ENCODE measurements at places on chromosomes 5 and 9.

DNA sequence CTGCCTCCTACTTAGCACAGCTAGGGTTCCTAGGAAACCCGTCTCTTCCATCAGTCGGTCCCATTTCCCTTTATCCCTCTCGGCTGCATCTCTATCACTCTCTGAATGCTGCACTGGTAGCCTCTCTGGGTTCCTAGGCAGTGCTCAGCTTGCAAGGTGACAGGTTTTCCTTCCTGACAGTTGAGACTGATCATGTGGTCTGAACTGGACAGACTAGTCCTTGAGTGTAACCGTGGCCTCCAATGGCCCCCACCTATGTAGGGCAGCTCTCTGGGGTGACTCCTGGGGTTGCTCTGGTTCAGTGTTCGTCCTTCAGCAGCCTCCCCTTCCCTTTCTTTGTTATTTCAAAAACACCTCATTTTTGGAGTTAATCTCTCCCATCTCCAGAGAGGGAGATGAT, 3.8 kb downstream of the TMEM8B start:
- DNase-seq, result no peak

GRCh38 chr5:142871363-142872193, 101.4 kb downstream of the ARHGAP26 start:
- no peak for DNase-seq

DNA sequence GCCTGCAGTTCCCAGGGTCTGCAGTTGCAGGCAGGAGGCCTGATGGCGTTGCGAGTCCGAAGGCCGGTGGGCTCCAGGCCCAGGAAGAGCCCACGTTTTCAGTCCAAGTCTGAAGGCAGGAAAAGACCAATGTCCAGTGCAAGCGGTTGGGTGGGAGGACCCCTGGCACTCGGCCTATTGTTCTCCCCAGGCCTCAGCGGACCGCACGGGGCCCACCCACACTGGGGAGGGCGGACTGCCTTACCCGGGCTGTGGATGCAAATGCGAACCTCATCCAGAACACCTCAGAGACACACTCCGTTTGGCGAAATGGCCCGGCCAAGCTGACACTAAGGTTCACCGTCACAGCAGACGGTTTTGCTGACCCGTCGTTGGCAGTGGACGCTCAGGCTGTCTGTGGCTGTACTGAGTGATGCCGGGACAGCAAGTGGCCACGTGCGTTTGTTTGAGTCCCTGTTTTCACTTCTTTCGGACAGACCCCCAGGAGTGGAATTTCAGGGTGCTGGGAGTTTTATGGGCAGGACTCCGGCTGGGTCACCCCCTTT, 10.2 kb upstream of the SEC16A start:
- DNase-seq, result no peak

GRCh38 chr9:79268806-79269205, 303.0 kb upstream of the TLE4 start:
- no peak for DNase-seq

DNA sequence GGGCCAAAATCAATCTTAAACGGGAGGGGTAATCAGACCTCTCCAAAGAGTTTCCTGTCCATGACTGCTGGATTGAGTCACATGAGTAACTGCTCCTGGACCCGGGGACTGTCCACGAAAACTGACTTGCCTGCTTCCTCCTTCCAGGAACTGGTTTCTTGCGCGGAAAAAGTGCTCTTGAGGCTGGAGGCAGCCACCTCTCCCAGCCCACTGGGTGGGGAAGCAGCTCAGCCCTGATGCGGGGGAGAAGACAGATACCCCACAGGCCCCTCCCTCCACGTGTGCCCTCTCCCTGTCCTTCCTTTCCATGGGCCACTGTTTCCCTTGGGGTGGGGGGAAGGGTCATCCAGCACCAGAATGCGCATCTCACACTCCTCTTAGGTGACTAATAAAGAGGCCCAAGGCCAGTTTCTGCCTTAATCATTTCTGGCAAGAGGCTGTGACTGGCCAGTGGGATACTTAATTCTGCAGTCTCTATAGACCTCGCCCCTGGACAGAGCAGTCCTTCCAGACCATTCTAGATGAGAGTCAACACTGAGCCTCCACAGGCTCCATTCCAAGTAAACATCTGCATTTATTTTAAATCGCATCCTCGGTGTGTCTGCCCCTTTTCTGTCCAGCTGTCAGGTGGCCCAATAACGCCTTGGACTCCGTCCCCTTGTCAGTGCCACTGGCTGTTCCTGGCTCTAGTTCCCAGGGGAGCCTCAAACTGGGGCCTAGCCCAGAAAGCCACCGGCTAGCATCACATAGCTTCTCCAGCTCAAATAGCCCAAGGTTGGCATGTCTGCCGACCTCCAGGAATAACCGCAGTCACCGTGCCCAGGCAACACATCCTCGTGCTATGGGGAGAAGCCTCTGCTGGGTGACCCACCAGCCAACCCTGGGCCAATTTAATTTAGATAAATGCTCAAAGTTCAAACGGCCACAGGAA, 12.0 kb downstream of the REXO4 start:
- DNase-seq, result no peak

DNA sequence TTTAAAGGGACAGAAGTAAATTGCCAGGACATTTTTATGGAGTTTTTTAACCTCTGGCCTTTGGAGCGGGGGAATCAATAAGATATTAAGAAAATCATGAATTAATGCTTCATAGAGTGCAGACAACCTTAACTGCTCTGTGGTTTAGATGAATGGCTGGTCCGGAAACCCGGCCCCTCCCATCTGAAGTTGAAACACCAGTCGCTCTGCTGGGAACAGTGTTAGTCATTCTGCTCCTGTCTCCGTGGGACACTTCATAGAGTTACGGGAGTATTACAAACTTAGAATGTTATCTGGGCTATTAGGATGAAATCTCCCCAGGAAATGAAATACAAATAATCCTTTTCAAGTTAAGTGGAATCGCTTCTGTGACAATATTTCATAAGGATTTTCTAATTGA, 110.1 kb upstream of the IRX2 start:
- DNase-seq, result no peak

DNA sequence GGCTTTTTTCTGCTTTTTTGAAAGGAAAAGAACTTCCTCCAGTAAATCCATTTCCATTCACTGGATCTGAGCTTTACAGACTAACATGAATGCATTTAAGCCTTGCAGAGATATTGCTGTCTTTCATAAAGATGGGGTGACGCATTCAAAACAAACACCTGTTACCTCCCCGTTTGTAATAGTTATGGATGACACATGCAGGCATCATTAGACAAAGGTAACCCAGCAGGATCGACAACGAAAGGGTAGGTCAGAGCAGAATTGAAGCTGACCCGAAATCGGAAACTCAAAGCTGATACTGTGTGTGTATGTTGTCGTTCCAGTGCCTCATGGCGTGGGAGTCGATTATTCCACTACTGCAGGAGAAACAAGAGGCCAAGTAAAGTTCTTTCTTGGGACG, 22.2 kb downstream of the SLC46A2 start:
- no peak for DNase-seq

GRCh38 chr5:124743602-124744169, 2.8 kb downstream of the ZNF608 start:
- DNase-seq, result no peak

DNA sequence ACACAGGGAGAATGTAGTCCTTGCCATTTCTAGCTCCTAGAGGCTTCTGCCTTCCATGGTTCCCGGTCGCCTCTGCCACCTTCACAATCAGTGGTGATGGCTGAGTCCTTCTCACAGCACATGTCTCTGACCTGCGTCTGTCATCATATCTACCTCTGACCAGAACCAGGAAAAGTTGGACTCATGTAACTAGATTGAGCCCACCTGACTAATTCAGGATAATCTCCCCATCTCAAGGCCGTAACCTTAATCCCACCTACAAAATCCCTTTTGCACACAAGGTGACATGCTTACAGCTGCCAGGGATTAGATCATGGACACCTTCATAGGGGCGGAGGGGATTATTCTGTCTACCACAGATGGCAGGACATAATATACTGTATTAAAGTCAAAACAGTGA, 375.6 kb downstream of the ICE1 start:
- no peak for DNase-seq

DNA sequence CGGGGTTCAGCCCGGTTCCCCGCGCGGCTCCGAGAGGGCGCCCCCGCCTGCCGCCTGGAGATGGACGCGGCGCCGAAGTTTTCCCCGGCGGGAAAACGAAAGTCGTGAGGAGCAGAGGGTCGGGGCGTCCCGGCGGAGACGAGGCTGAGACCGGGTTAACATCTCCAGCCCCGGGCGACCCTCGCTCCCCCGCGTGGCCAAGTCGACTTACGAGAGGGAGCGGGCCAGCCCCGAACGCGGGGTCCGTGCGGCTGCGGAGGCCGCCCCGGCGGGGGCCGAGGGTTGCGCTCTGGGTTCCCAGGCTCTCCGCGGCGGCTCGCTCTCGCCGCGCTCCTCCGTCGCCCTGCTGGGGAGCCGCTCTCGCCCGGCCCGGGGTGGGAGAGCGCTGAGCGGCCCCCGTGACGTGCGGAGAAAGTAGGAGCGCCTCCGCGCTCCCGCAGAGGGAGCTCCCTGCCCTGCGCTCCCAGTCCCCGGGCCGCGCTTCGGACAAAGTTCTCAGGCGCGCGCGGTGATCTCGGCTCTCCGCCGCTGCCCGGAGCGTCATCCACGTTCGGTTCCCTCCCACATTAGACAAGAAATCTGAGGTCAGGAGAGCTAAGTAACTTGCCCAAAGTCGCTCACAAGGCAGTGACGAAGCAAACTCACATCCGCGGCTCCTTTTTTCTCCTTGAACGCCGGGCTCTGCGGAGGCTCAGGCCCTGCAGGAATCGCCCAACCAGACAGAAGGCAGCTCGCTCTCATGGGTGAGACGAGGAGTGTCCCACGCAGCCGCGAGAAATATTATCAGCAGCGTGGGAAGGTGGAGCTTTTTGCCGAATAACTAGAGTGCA, 1.2 kb upstream of the GCNT4 start:
- DNase-seq, result peak; percentile 42

- no peak for DNase-seq
These were observed 1.2 kb downstream of the SEMA4D start for GRCh38 chr9:89496645-89497256.

- DNase-seq, result no peak
These were observed 461.4 kb upstream of the ST8SIA4 start for GRCh38 chr5:101364469-101364868.

- no peak for DNase-seq
These were observed 36.1 kb downstream of the CAAP1 start for GRCh38 chr9:26856413-26857032.

DNA sequence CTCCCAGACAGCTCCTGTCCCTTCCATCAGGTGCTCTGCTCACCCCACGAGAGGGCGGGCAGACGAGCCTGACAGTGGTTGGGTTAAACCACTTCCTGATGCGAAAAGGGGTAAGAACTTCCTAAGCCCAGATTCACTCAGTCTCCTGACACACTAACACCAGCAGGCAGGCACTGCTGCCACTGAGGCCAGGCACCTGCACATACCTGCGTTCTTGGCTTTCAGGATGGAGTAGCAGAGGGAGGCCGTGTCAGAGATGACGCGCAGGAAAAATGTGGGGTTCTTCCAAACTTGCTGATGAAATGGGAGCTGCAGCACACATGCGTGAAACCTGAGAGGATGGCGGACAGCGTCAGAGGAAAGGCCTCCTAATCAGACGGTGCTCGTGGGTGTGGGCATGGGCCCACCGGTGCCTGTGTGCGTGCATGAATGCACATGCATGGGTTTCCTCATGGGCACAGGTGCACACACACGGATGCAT, 29.9 kb downstream of the SLC6A18 start:
- peak; percentile 15 for DNase-seq

- no peak for DNase-seq
These were observed 3.2 kb downstream of the ZNF366 start for GRCh38 chr5:72503888-72504491.

DNA sequence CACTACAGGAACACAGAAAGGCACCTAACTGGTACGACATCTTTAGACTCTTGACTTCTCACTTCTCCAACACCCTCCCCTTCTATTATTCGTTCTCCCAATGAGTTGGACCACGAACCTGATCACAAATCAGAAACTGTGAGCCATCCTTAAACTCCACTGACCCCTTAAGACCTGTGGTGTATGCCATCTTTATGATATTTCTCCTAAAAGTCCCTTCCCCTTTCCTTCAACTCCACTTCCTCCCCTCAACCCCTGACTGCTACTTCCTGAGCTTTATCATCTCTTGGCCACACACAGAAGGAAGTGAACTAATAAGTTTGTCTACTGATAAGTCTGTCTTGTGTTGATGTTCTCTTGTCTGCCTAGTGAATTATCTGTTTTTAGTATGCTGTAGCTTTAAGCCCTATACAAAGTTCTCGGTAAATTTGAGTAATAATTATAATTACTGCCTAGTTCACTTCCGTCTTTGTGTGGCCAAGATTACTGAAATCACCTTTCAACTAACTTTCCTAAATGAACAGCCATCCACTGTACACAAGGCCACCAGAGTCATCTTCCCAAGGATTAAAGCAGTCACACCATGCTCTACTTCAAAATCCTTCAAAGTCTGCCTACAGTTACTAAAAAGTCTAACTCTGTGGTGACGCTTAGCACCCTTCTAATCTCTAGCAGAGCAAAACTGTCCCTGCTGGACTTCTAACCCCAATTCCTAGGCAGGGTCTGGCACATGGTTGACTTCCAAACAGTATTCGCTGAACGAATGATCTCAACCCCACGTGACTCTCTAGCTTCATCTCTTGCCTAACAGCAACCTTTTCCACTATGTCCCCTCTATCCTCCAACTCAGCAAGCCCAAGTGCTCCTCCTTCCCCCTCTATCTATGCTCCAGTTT, 23.2 kb downstream of the ELOVL7 start:
- no peak for DNase-seq

DNA sequence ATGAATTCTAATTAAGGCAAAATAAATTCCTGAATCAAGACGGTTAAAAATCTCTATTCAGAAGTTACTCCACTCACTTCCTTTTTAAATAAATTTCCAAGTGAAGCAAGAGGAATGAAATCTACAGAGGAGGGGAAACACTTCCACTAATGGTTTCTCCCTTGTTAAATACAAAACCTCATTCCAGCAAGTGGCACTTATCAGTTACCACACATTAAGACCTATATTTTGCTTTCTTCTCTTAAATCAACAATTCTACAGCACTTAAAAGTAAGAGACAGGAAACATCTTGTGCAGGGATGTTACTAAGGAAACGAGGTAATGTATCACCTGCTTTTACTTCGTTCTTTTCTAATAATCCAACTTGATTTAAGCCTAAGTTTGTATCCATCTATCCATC, 172.6 kb downstream of the RAPGEF6 start:
- no peak for DNase-seq

DNA sequence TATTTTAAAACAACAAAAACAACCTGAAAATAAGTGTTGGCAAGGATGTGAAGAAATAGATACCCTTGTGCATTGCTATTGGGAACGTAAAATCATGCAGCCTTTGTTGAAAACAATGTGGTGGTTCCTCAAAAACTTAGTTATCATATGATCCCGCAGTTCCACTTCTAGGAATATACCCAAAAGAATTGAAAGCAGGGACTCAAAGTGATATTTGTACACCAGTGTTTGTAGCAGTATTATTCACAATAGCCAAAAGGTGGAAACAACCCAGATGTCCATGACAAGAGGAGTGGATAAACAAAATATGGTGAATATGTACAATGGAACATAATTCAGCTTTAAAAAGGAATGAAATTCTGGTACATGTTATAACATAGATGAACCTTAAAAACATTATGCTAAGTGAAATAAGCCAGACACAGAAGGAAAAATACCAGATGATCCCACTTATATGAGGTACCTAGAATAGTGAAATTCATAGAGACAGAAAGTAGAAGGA, 29.0 kb downstream of the IRF1 start:
- no peak for DNase-seq
